NCI-H2107 (cell line): ENCODE measurements at places on chromosomes 1 and 21.

- no peak for DNase-seq
Measured at GRCh38 chr1:100735244-100735643, 15.7 kb downstream of the VCAM1 start.

DNA sequence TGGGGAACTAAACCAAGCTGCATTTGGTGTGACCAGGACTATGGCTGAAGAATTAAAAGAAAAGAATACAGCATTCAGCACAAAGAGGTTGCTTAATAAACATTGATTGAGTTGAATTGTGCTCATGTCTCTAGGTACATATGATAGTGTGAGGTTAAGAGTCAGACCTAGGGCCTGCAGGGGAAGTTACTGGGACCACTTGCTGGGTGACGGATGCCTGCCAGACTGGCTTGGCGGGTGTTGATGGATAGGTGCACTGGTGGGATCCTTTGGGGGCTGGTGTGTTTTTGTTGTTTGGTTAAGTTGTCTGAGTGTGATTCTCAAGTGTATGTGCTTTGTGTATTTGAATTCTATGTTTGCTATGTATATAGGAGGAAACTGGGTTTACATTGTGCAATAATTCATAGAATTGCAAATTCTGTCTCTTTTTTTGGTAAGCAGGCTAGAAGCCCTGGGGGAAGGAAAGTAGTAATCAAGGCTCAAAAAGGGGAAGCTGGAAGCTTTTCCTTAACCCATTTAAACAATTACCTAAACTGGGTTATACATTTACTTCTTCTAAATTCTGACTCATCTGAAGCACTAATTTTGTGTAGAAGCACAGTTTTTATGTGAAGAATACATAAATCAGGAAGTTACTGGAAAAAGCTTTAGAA, 1.8 kb downstream of the CD101 start:
- DNase-seq, result no peak

DNA sequence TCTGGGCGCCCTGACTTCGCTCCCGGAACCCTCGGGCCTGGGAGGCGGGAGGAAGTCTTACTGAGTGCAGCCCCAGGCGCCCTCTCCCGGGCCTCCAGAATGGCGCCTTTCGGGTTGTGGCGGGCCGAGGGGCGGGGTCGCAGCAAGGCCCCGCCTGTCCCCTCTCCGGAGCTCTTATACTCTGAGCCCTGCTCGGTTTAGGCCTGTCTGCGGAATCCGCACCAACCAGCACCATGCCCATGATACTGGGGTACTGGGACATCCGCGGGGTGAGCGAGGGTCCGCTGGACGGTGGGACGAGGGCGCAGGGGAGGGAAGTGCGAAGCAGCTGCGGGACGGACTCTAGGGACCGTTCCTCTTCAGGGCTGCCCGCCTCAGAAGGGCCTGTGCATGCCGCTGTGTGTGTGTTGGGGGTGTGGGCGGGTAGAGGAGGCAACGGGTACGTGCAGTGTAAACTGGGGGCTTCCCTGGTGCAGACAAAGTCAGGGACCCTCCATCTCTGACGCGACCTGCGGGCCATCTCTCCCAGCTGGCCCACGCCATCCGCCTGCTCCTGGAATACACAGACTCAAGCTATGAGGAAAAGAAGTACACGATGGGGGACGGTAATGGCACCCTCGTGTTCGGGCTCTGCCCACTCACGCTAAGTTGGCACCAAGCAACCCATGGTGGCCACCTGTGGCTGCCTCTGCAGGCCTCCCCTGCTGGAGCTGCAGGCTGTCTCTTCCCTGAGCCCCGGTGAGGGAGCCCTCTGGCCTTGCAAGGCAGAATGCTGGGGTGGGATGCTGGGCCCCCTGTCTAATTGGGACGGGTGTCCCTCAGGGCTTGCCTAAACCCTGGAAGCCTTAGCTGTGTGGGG, at the start of gene GSTM1:
Gene GSTM1, plus strand, starts transcription at position 177 of the 859 bp plus-strand sequence. Its CDS starts 57 bp downstream, at position 234.
- DNase-seq, result no peak

DNA sequence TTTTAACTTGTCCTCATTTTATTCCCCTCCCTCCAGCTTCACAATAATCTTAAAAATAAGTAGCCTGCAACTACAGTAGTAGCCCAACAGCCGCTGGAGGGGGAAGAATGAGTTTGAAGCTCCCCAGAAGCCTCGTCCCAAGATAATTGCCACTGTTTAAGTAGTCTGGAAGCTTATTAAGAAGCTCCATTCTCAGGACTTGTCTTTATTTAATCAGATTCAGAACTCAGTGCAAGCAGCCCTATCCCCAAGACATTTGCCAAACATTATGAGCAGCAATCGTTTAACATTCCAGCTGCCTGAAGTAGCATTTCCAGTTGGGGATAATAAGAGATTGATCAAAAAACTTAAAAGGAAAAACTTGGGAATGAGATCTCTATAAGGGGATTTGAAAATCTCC, 106.0 kb downstream of the URB2 start:
- DNase-seq, result no peak

GRCh38 chr1:5753549-5754421, 238.4 kb downstream of the NPHP4 start:
- DNase-seq, result no peak
